ENCODE measurements at places on chromosomes 6 and 20.

DNA sequence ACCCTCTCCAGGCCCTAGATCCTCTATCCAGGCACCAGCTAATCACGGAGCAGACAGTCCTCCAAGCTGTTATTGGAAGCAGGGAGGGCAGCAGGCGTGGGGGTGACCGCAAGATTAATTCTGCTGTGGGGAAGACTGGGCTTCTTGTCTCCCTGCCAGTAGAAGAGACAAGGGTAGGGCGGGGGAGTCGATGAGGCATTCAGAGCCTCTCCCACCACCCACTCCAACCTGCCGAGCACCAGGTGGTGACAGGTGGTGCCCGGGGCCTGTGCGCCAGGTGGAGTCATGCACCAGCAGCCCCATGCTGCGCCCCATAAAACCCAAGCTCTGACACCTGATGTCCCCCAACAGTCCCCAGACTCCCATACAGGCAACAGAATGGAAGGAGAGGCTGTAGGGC is 89.6 kb downstream of the CDH22 start:
- no peak for DNase-seq

DNA sequence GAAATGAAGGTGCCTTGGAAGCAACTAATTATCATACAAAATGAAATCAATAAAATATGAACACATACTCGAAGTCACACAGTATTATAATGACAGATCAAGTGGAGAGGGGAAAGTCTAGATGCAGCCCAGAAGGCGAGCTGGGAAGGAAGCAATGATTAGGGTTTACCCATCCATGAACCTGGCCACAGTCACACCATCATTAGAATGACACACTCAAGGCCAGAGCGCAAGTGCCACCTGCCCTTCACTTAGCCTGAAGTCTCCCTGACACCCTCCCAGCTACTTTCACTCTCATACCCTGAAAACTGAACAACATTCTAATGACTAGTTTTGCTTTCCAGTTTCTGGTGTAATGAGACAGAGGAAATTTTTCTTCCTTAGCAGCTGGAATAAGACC is 302.8 kb upstream of the JARID2 start:
- DNase-seq, result no peak

- DNase-seq, result no peak
Observed at GRCh38 chr6:30127238-30128093, 8.5 kb upstream of the TRIM40 start.

- DNase-seq, result peak; percentile 65
Observed at GRCh38 chr20:44979090-44979621, 12.8 kb downstream of the STK4 start.
